ENCODE measurements at places on chromosomes 11 and 22. TPM values are rescaled to one million over a fixed set of nuclear protein-coding genes. Genes with fewer than 3 reads are reported as not detected.
A peak's percentile ranks its signal among the peaks of the same experiment; 100 is the strongest.

- no peak overlapping the region for H3K27ac ChIP-seq
- DNase-seq, result no peak
- no peak overlapping the region for H3K4me3 ChIP-seq
- H3K36me3 ChIP-seq, result no peaks in the 10 kb centered on the region
These were observed 47.8 kb downstream of the PAX6 start for GRCh38 chr11:31763296-31763695.

The EFCAB6 gene
- total RNA-seq, result 4.0 TPM

GRCh38 chr11:46599340-46600193 lies 5.7 kb upstream of the AMBRA1 start:
- H3K36me3 ChIP-seq, result peaks cover 15% of the 10 kb centered on the region
- no peaks in the 10 kb centered on the region for H3K4me1 ChIP-seq
- no peak overlapping the region for H3K4me3 ChIP-seq
- DNase-seq, result no peak

The MDK gene
- 12.7 TPM for total RNA-seq

DNA sequence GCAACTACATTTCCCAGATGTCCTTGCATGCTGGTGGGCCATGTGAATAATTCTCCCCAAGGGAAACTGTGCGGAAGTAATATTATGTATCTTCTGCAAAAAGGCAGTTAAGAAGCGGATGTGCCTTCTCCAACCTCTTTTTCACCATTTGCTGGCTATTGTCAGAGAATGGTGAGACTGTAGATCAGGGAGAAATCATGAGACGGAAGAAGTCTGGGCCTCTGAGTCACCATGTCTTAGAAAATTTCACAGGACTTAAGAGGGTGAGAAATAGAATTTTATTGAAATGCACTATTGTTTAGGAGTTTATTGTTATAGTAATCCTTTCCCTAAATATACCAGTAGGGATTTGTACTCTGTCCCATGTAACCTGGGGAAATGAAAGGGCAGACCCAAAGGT lies 298.7 kb upstream of the ZC3H12C start:
- no peak for DNase-seq
- H3K36me3 ChIP-seq, result no peaks in the 10 kb centered on the region
- H3K27ac ChIP-seq, result no peak overlapping the region
- H3K4me3 ChIP-seq, result no peak overlapping the region
- no peaks in the 10 kb centered on the region for H3K4me1 ChIP-seq
- no peaks in the 10 kb centered on the region for H3K27me3 ChIP-seq

GRCh38 chr11:80621871-80622270 lies 1181.0 kb upstream of the TENM4 start:
- no peak overlapping the region for H3K4me3 ChIP-seq
- H3K36me3 ChIP-seq, result no peaks in the 10 kb centered on the region
- no peaks in the 10 kb centered on the region for H3K4me1 ChIP-seq
- no peak overlapping the region for H3K27ac ChIP-seq
- no peaks in the 10 kb centered on the region for H3K27me3 ChIP-seq

DNA sequence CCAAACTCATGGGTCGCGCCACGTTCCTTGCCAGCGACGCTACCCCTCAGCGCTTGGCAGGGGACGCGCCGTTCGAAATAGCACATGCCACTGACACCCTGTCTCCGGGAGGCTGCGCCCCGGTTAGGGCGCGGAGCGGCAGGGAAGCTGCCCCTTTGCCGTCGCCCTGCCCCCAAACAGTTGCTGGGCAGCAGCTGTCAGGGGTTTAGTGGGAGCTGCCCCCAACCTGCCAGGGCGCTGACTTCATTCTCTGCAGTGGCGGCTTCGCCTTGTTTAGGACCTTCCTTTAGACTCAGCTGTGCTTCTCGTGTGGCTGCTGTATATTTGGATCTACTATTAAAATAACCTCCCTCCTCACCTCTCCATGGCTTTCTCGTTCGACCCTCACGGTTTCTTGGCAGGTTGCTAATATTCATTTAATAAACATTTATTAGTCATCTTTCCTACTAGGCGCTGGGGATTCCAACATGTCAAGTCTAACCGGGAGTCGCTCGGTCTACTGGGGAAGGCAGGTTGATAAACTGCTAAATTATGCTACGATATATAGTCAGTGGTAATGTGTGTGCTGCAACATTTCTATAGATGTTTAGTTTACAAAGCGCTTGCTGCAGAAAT lies 782 bp downstream of the TMEM109 start:
- H3K4me1 ChIP-seq, result peaks cover 58% of the 10 kb centered on the region
- H3K4me3 ChIP-seq, result peak overlapping the region; percentile 92
- no peak for DNase-seq
- peak overlapping the region; percentile 96 for H3K27ac ChIP-seq
- H3K27me3 ChIP-seq, result no peaks in the 10 kb centered on the region

DNA sequence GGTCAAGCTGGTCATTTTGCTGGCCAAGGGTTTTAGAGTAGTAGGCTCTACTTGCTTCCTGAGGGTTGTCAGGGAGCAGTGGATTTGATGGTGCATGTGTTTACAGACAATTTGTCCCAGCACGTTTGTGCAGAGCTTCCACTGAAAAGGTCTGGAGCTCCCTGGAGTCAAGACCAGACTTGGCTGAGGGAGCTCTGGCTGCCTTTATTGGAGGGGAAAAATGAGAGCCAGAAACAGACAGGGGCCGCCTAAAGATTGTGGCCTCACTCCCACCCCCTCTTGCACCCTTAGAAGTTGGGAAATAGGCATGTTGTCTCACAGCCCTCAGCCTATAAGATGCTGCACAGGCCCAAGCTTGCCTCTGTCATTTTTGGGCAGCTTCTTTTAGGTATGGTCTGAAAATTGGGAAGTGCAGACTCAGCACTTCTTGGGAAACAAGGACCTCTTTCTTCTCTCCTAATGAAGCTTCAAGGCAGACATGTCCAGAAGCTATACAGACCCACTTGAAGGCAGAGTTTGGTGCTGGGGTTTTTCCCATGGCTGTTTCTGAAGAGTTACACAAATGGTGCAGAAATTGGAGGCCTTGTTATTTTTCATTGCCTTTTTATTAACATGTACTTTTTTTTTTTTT lies 55.1 kb downstream of the AMOTL1 start:
- peaks cover 73% of the 10 kb centered on the region for H3K36me3 ChIP-seq
- H3K27me3 ChIP-seq, result no peaks in the 10 kb centered on the region
- H3K27ac ChIP-seq, result no peak overlapping the region
- H3K4me3 ChIP-seq, result no peak overlapping the region

All from esophagus muscularis mucosa (tissue), 4 donors.